ENCODE measurements at places on chromosomes 11 and 22. TPM values are rescaled to one million over a fixed set of nuclear protein-coding genes. Genes with fewer than 3 reads are reported as not detected.

GRCh38 chr11:66704659-66705360, 24.2 kb downstream of the SPTBN2 start:
- H3K4me3 ChIP-seq: no peak overlapping the region
- H3K36me3 ChIP-seq: no peaks in the 10 kb centered on the region
- no peak overlapping the region for H3K27ac ChIP-seq
- no peak for DNase-seq
- H3K4me1 ChIP-seq: peaks cover 9% of the 10 kb centered on the region

GLYAT gene
- not detected for total RNA-seq

WBP2NL gene
- 1.6 TPM for total RNA-seq

- no peak for DNase-seq
- no peaks in the 10 kb centered on the region for H3K36me3 ChIP-seq
- no peaks in the 10 kb centered on the region for H3K27me3 ChIP-seq
- H3K4me3 ChIP-seq: no peak overlapping the region
- H3K27ac ChIP-seq: no peak overlapping the region
- H3K4me1 ChIP-seq: peaks cover 3% of the 10 kb centered on the region
These were observed 96.9 kb downstream of the MORC2 start for GRCh38 chr22:30871391-30872284.

- DNase-seq: no peak
- no peak overlapping the region for H3K27ac ChIP-seq
- H3K36me3 ChIP-seq: no peaks in the 10 kb centered on the region
- H3K27me3 ChIP-seq: peaks cover 11% of the 10 kb centered on the region
These were observed 239.2 kb upstream of the CTSC start for GRCh38 chr11:88576741-88577140.

OR2D3 gene
- not detected for total RNA-seq

GRCh38 chr11:75570559-75571139, 8.6 kb downstream of the SERPINH1 start:
- H3K4me3 ChIP-seq: no peak overlapping the region
- no peaks in the 10 kb centered on the region for H3K27me3 ChIP-seq
- H3K4me1 ChIP-seq: peaks cover 5% of the 10 kb centered on the region
- DNase-seq: no peak

DNA sequence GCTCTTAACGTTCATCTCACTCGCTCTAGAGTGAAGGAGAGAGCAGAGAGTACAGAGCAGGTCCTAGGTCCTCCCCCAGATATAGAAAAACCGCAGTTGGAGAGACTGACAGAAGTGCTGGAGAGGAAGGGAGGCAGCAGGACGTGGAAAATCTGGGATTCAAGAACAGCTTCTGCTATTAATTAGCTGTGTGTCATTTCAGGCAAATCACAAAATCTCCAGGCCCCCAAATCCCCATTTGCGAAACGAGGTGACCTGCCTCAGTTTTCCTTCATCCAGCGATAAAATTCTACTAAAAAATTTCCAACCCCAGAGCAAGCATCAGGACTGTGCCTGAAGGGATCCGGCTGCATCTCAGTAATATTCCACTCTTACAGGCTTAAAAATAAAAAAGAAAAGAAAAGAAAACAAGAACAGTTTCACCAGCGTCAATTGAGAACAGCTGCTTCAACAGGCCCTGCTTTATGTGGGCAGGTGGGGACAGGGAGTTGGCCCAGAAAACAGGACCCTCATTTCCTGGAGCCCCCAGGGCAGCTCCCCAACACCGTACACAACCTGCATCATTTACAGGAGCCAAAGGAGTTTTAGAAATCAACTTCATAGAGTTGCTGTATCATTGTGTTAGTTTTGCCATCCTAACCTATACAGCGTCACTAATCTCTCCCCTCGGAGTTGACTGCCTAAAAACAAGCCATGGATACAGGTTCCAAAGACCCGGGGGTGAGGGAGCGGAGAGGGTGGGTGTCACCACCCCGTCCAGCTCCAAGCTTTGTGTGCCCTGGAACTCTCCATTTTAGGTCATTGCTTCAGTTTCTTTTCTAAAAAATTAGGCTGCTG, 2.3 kb upstream of the MALAT1 start:
- H3K27ac ChIP-seq: no peak overlapping the region
- peaks cover 39% of the 10 kb centered on the region for H3K4me1 ChIP-seq
- H3K4me3 ChIP-seq: no peak overlapping the region
- peak; percentile 40 for DNase-seq

MYOD1 gene
- total RNA-seq: not detected

SAAL1 gene
- total RNA-seq: 26.6 TPM

- no peak overlapping the region for H3K27ac ChIP-seq
- H3K4me1 ChIP-seq: peaks cover 2% of the 10 kb centered on the region
- no peak overlapping the region for H3K4me3 ChIP-seq
- peaks cover 36% of the 10 kb centered on the region for H3K27me3 ChIP-seq
These were observed 39.9 kb upstream of the PHF21A start for GRCh38 chr11:46161201-46161600.

GRCh38 chr11:48019595-48019994, 39.2 kb downstream of the PTPRJ start:
- DNase-seq: no peak
- H3K4me1 ChIP-seq: peaks cover 83% of the 10 kb centered on the region
- no peaks in the 10 kb centered on the region for H3K27me3 ChIP-seq
- no peak overlapping the region for H3K4me3 ChIP-seq
- H3K36me3 ChIP-seq: peaks cover 55% of the 10 kb centered on the region
